ENCODE measurements at places on chromosomes 7 and 10.
A peak's percentile ranks its signal among the peaks of the same experiment; 100 is the strongest.

GRCh38 chr7:20172736-20173334, 44.3 kb downstream of the MACC1 start:
- DNase-seq, result peak; percentile 38

GRCh38 chr7:111198255-111198654, 107.3 kb downstream of the LRRN3 start:
- peak; percentile 100 for DNase-seq

- no peak for DNase-seq
Observed at GRCh38 chr10:124349231-124349995, 69.3 kb downstream of the OAT start.

GRCh38 chr7:84637568-84638338, 443.2 kb upstream of the SEMA3A start:
- peak; percentile 84 for DNase-seq

GRCh38 chr7:149181450-149181790, 13.9 kb upstream of the ZNF282 start:
- no peak for DNase-seq

GRCh38 chr10:92164036-92164696, 126.7 kb downstream of the CPEB3 start:
- DNase-seq, result no peak
